ENCODE measurements at places on chromosomes 13 and 19.

GRCh38 chr19:55669418-55670279, 5.4 kb upstream of the EPN1 start:
- no peak for DNase-seq

GRCh38 chr19:37988758-37989635, 82.0 kb downstream of the SIPA1L3 start:
- DNase-seq, result no peak

- no peak for DNase-seq
Measured at GRCh38 chr19:3669947-3670795, 30.1 kb downstream of the PIP5K1C start.

DNA sequence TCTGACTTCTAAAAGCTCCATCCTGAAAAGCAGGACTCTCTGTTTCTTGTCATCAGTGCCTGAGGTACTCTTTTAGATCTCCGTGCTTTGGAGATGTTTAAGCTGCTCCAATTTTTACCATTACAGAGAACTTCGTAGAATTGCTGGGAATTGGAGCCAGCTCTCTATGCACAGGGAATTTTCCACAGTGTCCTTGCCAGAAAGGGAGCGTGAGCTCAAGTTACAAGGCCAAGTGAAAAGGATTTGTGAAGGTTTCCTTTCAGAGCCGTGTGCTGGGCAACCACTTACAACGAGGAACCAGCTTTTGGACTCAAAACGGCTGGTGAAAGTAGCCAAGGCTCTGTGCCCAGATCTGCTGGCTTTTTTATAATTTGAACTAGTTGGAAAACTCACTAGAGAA, 82.6 kb downstream of the NUFIP1 start:
- DNase-seq, result no peak

DNA sequence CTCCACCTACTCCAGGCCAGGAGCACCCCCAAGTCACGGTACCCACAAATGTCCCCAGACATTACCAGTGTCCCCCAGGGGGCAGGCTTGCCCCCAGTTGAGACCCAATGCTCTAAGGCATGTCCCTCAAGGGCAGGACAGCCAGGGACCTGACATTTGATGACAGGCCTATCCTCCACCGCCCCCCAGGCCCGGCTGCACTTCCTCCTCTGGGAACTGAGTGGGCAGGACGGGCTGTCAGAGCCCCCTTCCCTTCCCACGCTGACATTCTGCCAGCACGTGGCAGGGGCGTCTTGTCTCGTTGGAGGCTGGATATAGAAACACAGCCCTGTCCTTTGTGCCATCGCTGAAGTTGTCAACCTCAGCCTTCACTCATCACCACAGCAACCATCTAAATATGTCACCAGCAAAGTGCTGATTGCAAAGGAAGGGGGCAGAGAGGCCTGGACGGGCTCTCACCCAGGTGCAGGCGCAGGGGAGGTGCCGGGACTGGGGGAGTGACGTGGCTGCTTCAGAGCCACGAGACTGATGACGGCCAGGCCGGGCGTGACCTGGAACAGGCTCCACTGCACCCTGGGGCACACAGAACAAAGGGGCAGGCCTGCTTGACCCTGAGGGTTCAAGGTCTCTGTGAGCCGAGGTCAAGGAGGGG, 38.4 kb downstream of the GNG7 start:
- no peak for DNase-seq

DNA sequence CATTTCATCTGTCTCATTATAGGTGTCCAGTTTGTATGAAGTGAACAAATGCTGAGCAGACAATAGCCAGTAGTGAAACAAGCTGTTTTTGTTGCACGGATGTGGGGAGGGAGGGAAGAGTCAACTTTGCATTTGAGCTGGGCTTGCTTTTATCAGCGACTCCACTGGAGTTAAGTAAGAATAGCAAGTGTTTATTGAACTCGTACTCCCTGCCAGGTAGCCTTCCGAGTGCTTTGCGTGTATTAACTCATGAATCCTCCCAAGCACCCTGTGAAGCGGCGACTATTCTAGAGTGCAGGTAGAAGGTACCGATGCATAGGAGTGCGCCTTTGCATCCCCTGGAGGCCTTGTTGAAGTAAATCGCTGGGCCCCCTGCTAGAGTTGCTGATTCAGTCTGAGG, 4.7 kb upstream of the ZNF444 start:
- no peak for DNase-seq

DNA sequence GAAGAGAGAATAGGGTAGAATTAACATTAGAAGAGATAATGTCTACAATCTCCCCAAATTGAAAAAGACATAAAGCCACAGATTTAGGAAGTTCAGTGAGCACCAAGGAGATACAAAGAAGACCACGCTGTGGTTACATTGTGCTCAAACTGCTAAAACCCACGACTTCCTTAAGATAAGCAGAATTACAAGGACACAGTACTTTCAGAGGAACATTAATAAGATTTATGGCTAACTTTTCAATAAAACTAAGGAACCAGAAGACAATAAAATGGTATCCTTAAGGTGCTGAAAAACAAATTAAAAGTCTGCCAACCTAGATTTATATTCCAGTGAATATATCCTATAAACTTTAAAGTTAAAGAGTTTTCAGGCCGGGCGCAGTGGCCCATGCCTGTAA, 7.4 kb upstream of the IL17D start:
- no peak for DNase-seq

GRCh38 chr13:81995316-81995715, 1654.4 kb upstream of the SPRY2 start:
- DNase-seq, result no peak

DNA sequence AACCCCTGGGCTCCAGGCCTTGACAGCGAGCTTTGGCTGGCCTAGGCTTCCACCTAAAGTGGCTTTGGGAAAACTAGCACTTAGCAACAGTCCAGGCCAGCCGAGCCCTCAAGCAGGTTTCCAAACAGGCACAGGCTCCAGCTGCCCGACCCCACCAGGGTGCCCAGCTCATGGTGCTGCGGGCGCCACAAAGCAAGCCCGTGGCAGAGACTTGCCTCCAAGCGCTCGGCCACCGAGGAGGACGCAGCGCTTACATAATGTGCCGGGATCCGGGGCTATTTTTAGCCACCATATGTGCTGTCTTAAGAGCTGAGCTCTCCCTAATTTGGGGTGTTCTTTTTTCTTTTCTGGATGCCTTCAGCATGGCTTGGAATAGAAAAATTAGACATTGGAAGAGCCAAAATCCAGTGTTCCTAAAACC, 56.1 kb upstream of the F7 start:
- no peak for DNase-seq

Measured in stimulated activated CD8-positive, alpha-beta memory T cell treated with anti-CD3 and anti-CD28 coated beads, Interleukin-2, amount 100 ng/mL, for 48 hours (primary cell).